ENCODE measurements at places on chromosomes 16 and 17.

DNA sequence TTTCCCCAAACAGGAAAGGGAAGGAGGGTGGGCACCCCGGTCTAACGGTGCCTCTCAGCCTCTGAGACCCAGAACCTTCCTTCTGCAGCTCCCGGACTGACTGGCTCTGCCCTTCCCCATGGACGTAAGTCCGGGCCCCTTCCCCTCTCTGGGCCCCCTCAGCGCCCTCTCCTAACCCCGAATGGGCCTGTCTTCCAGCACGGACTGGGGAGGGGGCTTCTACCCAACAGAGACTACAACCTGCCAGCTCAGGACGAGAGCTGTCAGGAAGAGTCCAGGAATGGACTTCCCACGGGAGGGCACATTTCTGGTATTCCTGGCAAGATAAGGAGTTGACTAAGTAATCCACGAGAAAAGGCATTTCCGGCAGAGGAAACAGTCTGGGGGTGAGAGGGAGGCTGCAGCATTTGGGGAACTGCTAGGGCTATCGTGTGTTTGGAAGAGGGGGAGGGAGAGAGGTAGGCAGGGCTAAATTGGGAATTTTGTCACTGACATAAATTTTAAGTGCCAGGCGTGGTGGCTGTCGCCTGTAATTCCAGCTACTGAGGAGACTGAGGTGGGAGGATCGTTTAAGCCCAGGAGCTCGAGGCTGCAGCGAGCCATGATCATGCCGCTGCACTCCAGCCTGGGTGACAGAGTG is 12.1 kb upstream of the ALDOA start:
- DNase-seq: no peak

GRCh38 chr16:12178251-12178990 is 201.9 kb downstream of the SNX29 start:
- DNase-seq: no peak

GRCh38 chr17:19263641-19264051 is 26.5 kb downstream of the EPN2 start:
- no peak for DNase-seq

DNA sequence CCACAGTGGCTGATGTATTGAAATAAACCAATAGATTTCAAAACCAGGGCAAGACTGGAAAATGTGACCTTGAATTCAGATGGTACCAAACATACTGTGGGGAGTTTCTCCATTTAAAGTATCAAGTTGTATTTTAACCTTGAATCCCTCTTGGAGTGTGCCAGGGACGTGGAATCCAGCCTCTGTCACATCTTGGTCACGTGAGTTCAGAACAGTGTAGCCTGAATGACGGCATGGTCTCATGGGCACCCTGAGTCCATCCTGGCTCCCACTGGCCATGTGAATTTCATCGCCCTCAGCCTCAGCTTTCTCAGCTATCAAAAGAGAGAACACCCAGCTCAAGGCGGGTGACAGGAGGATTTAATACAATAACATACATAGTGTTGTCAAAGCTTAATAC is 6.8 kb downstream of the ZNF771 start:
- DNase-seq: no peak

DNA sequence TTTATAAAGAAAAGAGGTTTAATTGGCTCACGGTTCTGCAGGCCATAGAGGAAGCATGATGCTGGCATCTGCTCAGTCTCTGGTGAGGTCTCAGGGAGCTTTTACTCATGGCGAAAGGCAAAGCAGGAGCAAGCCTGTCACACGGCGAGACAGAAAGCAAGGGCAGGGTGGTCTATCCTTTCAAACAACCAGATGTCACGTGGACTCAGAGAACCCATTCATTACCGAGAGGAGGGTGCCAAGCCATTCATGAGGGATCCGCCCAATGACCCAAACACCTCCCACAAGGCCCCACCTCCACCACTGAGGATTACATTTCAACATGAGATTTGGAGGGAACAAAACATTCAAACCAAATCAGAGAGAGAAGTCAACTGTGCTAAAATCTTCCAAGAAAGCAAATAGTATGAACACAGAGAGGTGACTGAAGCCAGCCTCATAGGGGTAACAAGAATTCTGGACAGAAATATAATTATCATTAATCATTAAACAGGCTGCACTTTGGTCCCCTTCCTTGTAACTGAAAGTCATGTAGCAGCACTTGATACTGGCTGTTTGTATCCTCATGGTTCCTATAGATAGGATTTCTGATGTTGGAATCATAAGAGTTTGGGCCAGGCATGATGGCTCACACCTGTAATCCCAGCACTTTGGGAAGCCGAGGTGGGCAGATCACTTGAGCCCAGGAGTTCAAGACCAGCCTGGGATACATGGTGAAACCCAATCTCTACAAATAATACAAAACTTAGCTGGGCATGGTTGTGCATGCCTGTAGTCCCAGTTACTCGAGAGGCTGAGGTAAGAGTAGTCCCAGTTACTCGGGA is 52.5 kb upstream of the B4GALNT2 start:
- no peak for DNase-seq

DNA sequence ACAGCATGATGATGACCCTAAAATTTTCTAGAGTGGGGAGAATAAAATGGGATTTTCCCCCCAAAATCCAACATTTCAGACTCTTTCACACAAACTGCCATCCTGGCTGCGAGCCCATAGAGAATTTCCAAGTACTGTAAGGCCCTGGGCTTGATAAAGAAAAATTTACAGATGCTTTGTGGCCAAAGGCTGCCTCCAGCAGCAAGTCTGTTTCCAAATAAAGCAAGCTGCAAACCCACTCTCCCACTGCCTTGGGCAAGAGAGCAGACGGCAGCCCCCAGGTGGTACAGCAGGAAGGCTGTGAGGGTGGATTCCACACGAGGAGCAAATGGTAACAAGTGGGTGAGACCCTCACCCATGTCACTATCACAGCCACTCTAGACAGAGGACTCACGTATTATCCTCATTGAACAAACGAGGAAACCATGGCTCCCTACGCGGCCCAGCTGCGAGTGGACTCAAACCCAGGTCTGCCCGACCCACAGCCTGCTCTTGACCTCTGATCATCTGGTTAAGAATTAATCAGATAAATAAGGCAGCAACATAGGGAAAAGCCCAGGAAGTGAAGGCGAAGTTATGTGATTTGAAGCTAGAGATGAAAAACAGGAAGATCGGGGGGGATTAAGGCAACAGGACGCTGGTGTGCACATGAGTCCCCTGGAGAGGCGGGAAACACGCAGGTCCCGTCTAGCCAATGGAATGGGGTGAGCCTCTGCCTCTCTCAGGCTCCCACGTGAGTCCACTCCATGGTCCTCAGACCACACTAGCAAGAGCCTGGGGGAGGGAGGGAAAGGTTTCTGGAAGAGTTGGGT is 37.4 kb downstream of the AXIN2 start:
- no peak for DNase-seq

DNA sequence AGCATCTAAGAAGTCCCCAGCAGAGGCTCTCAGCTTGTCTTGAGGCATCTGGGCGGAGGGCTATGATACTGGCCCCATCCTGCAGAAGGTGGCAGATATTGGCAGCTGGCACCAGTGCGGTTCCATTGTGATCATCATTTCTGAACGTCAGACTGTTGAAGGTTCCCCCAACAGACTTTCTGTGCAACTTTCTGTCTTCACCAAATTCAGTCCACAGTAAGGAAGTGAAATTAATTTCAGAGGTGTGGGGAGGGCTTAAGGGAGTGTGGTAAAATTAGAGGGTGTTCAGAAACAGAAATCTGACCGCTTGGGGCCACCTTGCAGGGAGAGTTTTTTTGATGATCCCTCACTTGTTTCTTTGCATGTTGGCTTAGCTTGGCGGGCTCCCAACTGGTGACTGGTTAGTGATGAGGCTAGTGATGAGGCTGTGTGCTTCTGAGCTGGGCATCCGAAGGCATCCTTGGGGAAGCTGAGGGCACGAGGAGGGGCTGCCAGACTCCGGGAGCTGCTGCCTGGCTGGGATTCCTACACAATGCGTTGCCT is at the start of gene CIITA:
Gene CIITA (plus strand): TSS at position 404 of the 543 bp plus-strand sequence. CDS start 129 bp downstream, at position 533.
- DNase-seq: peak; percentile 9

Measured in activated T-helper 1 cell treated with Interleukin-2 at 50 U/mL for 16 hours (primary cell).